Ascending aorta (tissue), 2 donors: ENCODE measurements at places on chromosomes 3 and 15.

- no peak for DNase-seq
Measured at GRCh38 chr15:66108483-66109265, 144.9 kb downstream of the MEGF11 start.

DNA sequence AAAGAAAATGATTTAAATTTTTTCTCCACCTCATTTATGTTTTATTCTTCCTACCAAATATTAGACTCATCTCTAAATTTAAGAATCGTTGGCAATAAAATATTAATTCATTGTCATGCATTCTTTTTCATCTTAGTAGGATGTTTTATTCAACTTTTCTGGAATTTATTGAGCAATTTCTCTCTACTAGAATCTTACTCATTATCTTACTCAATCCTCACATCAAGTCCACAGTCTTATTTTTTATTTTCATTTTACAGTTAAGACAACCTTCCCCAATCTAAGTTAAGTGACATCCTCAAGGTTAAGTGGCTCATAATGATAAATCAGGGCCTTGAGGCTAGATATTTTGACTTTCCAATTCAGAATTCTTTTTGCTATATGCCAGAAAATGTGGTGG lies 15.9 kb upstream of the ALDH1A2 start:
- DNase-seq: no peak

DNA sequence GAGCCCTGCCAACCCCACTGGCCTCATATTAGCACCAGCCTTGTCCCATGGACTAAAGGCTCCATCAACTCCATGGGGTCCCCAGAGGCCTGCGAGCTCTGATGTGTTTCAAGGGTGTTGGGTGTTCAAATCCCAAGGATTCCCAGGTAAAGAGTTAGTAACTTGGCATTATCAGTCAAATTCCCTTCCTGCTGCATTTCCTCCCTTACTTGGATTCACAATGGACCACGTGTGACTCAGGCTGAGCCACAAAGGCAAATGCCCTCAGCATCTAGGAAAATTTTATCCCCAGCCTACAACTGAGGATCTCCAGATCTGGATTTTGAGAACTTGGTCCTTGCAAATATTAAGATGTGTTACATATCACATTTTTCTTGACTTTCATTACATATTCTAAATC lies 58.8 kb downstream of the GADL1 start:
- no peak for DNase-seq

DNA sequence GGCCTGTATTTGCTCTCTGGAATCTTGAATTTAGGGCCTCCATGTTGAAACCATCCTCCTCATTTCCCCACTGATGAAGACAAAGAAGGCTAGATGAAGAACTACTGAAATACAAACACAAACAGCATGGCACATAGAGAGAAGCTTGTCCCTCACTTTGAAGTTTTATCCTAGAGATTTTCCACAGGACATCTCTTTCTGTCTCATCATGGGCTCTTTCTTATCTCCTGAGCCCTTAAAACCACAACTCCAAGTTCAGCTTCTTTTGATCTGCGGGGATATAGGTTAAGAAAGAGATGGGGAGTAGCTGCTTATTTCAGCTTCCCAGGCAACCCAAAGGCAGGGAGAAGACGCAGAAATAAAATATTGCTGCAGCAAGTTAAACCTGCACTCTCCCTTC lies 213.1 kb upstream of the LRIG1 start:
- no peak for DNase-seq

DNA sequence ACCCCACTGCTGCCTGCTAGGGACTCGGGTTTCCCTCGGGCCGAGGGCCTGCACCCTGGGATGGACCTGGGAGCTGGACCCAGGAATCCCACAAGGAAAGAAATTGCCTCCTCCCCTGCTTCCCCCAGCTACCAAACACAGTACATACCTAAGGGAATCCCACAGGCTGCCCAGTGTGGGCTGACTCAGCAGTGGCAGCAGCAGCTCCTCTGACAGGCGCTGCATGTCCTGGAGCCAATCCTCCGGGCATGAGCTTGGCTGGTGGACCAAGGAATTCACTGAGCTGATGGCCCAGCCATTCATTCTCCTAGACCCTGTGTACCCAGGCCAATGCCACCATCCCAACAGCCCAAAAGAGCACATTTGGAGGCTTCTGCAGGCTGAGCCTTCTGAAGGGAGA lies 9.5 kb upstream of the LTK start:
- DNase-seq: no peak

GRCh38 chr15:65057549-65057940 lies 10.2 kb downstream of the RASL12 start:
- no peak for DNase-seq

DNA sequence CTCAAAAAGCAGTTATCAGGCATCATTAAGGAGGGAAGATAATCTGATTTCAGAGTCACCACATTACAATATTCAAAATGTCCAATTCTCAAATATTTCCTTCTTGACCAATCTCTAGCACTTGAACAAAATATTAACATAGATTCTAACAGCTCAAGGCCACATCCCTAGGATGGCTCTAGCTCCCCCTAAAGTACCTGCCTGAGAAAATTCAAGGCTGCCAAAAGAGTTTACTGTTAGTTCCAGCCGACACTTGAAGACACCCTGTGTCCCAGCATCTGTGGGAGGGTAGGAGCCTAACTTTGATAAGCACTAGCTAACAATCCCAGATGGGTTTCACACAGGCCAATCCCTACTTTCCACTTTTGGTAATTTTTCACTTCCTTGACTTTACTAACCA lies 10.4 kb downstream of the NSMCE3 start:
- no peak for DNase-seq

DNA sequence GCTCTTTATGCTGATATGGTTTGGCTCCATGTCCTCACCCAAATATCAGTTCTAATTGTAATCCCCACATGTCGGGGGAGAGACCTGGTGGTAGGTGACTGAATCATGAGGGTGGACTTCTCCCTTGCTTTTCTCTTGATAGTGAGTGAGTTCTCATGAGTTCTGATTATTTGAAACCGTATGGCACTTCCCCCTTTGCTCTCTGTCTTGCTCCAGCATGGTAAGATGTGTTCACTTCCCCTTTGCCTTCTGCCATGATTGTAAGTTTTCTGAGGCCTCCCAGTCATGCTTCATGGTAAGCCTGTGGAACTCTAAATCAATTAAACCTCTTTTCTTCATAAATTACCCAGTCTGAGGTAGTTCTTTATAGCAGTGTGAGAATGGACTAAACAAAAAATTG lies 107.6 kb downstream of the IMPG2 start:
- DNase-seq: no peak

DNA sequence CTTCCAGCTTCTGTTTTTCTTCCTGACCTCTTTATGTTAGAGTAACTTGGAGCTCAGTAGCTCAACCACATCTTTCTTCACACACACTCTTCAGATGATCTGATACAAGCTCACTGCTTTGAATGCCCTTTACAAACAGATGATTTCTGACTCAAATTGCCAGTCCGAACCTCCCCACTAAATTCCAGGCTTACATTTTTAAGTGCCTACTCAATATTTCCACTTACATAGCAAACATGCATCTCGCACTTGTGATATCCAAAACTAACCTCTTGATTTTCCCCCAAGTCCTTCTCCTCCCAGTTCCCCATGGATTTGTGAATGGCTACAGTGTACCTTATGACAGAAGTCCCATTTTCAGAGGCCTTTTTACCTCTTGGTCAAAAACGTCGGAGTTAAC lies 139.1 kb downstream of the GBE1 start:
- DNase-seq: no peak

- no peak for DNase-seq
Measured at GRCh38 chr15:40313531-40314398, 6.0 kb upstream of the PLCB2 start.

- DNase-seq: no peak
Measured at GRCh38 chr3:30918761-30919160, 24.3 kb upstream of the GADL1 start.

GRCh38 chr3:125140818-125141595 lies 71.5 kb downstream of the SLC12A8 start:
- no peak for DNase-seq

DNA sequence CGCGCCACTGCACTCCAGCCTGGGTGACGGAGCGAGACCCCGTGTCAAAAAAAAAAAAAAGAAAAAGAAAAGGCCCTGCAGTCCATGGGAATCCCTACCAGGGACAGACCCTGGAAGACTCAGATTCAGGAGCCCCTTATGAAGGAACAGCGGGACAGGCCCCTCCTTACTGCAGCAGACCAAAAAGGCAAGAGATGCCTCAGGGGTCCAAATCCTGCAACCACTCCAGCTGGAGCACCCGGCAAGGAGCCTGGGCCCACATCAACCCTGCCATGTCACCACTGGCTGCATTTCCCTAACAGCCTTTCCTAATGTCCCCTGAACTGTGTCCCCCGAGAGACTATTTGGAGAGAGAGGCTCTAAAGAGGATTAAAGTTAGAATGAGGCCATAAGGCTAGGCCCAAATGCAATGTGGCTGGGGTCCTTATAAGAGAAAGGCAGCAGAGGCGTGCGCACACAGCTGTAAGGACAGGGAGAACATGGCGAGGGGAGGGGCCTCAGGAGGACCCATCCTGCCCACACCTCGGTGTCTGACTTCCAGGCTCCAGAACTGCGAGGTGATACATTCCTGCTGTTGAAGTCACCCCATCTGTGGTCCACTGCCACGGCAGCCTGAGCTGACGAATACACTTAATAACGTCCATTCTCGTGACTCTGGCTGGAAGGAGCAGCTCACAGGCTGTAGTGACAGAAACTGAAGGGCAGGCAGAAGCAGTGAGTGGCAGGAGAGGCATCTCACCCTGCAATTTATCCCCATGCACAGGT lies 78.1 kb downstream of the ATP10A start:
- no peak for DNase-seq

GRCh38 chr15:78450285-78450858 lies 12.4 kb downstream of the IREB2 start:
- no peak for DNase-seq

DNA sequence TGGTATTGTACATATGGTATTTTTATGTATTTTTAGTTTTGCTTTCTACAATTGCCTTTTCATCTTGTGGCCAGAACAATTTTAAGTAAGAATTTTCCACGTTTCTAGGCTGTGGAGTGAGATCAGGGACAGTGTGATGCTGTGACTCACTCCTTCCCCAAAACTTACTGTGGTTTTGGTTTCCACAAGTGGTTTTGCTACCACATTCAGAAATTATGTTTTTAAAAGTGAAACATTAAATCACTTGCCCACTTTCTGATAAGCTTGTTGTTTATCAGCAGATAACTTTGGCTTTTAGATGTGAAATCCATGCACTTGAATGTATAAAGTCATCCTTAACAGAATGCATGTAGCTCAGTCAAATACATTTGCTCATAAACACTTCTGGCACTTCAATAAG lies 192.2 kb upstream of the THRB start:
- DNase-seq: no peak

DNA sequence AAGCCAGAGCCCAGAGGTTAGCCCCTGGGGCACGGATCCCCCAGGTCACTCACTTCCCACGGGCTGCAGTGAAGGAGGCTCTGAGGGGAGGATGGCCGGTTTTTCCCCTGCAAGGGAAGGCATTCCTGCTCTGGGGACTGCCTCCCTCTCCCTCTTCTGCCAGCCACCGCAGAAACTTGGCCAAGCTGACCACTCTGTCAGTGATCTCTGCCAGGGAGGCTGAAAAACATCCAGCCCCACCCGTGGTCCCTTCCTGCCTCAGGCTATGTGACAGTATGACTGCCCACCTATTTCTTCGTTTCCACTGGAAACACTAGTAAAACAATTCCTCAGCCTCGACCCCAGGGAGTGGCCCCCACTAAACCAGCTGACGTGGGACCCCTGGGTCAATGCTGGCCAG lies 14.6 kb upstream of the FANCD2 start:
- DNase-seq: no peak

- no peak for DNase-seq
Measured at GRCh38 chr15:89654847-89655805, at the start of gene KIF7. Gene KIF7, minus strand, starts transcription at chr15:89655467. Its CDS starts 2,537 bp downstream, at chr15:89652930.

DNA sequence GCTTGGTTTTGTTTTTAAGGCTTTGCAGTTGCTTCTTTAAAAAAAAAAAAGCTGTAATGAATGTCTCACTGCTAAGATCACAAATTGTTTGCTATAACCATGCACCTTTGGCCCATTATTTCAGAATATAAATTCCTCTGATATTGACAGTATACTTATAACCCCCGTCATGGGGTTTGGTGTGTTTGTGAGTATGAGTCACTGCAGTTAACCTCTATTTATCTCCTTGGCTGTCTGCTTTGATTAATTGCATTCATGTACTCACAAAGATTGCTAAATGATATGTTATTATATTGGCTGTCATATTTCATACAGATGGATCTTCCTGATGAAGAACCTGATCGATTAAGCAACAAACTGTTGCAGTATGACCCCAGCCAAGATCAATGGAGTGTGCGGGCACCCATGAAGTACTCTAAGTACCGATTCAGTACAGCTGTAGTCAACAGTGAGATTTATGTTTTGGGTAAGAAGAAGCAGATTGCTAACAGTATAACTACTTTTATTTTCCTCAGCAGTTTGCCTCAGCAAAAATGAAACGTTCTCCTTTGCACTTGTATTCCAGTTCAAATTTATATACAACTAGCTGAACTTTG lies 14.9 kb downstream of the KBTBD12 start:
- DNase-seq: no peak

DNA sequence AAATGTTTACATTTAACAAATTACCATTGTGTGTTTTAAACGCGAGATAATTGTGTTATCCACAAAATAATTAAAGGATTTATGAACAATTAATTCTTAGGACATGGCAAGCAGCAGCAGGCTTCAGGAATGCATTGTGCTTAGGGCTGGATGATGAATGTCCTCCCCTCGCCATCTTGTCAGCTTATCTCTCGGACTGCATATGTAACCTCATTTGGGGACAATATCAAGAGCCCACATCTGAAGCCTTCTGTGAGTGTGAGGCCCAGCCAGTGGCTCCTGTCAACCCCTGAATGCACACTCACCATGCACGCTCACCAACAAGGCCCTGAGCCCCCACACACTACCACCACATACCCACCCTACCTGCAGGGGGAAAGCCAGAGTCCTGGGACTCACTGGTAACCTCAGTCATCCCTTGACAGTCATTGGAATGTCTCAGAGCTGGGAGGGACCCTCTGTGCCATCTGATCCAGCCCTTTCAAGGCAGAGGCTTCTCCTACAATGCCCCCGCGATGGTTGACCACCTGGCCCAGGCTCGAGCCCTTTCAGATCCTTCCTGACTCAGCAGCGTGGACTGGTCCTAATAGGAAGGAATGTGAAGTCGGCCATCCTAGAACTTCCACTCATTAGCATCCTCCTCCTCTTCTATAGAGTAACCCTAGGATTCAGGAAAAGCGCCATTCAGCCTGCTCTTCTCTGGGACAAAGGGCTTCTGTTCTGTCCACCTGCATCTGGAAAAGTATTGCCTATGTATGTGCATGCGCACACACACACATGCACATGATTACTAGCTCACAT lies 38.2 kb downstream of the MRPL46 start:
- DNase-seq: no peak

DNA sequence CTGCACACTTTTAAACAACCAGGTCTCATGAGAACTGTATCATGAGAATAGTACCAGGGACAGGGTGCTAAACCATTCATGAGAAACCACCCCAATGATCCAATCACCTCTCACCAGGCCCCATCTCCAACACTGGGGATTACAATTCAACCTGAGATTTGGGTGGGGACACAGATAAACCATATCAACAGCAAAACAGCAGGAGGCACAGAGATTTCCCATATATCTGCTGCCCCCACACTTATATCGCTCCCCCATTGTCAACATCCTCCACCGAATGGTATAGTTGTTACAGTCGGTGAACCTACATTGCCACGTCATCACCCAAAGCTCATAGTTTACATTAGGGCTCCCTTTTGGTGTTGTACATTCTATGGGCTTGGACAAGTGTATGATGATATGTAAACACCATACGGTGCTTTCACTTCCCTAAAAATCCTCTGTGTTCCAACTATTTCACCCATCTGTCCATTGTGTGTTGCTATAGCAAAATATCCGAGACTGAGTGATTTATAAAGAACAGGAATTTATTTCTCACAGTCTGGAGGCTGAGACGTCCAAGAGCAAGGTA lies 224.8 kb downstream of the FAM43A start:
- no peak for DNase-seq
